ENCODE measurements at places on chromosomes 1 and 21.

GRCh38 chr1:174324939-174325338 lies 122.8 kb upstream of the GPR52 start:
- DNase-seq, result no peak

DNA sequence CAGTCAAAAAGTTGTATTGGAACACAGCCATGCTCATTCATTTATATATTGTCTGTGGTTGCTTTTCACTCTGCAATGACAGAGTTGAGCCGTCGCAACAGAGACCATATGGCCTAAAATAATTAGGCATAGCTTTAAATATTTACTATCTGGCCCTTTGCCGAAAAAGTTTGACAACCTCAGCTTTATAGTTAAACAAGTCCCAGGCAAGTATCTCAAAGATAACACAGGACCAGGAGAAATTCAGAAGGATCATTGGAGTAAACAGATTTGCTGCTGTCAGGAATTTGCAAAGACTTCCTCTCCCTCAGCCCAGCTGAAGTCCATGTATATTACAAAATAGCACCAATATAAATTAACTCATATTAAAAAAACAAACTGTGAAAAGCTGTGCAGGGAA lies 34.4 kb downstream of the NID1 start:
- no peak for DNase-seq

DNA sequence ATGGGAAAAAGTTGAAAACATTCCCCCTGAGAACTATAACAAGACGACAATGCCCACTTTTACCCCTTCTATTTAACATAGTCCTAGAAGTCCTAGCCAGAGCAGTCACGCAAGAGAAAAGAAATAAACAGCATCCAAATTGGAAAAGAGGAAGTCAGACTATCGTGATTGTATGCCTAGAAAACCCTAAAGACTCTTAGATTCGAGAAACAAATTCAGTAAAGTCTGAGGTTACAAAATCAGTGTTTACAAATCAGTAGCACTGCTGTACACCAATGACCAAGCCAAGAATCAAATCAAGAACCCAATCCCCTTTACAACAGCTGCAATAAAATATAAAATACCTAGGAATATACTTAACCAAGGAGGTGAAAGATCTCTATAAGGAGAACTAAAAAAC lies 72.4 kb downstream of the POU2F1 start:
- no peak for DNase-seq

- no peak for DNase-seq
Observed at GRCh38 chr1:238141353-238141752, 250.6 kb upstream of the ZP4 start.

DNA sequence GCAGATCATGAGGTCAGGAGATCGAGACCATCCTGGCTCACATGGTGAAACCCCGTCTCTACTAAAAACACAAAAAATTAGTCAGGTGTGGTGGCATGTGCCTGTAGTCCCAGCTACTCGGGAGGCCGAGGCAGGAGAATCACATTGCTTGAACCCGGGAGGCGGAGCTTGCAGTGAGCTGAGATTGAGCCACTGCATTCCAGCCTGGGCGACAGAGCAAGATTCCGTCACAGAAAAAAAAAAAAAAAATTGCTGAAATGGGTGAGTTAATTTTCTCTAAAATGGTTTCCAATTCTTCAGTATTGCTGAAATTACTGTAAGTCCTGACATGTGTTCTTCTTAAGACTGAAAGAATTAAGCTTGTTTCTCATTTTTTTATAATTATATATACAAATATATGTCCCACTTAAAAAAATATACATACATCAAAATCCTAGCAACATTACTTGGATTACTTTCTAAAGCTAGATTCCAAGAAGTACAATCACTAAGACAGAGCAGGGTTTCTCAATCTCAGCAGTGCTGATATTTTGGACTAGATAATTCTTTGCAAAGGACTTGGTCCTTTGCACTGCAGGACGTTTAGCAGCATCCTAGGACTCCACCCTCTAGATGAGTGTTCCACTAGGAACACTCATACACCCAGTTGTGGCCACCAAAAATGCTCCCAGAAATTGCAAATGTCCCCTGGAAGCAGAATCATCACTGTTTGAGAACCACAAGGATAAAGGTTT lies 24.8 kb downstream of the ZNHIT6 start:
- DNase-seq, result no peak

DNA sequence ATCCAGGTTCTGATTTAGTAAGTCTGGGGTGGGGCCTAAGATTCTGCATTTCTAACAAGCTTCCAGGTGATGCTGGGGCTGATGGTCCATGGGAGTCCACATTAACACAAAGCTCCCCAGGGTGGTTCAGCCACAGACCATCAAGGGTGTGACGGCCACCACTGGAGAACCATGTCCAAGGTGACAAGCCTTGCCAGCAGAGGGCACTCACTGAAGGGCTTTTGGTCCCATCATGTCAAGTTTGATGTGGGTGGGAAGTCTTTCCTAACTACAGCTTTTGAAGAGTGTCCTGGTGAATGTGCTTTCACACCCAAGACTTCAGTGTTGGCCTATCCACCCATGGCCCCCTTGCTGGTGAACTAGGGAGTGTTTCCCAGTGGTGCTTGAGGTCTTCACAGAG lies 67.1 kb downstream of the UBE2T start:
- DNase-seq, result no peak

DNA sequence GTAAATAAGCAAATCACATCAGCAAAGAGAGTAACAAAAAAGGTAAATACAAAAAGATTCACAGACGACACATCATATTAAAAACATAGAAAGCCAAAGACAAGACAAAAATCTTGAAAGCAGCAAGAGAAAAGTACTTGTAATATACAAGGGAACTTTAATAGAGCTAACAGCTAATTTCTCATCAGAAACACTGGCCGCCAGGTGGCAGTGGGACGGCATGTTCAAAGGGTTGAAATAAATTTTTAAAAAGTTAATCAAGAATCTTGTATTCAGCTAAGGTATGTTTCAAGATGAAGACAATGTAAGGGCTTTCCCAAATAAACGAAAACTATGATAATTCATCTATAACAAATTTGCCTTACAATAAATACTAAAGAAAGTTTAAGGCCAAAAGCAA lies 358.1 kb downstream of the LRRIQ3 start:
- no peak for DNase-seq

- no peak for DNase-seq
Observed at GRCh38 chr1:203268901-203269653, 36.2 kb upstream of the BTG2 start.

- no peak for DNase-seq
Observed at GRCh38 chr1:203225071-203225470, 4.4 kb downstream of the CHIT1 start.

DNA sequence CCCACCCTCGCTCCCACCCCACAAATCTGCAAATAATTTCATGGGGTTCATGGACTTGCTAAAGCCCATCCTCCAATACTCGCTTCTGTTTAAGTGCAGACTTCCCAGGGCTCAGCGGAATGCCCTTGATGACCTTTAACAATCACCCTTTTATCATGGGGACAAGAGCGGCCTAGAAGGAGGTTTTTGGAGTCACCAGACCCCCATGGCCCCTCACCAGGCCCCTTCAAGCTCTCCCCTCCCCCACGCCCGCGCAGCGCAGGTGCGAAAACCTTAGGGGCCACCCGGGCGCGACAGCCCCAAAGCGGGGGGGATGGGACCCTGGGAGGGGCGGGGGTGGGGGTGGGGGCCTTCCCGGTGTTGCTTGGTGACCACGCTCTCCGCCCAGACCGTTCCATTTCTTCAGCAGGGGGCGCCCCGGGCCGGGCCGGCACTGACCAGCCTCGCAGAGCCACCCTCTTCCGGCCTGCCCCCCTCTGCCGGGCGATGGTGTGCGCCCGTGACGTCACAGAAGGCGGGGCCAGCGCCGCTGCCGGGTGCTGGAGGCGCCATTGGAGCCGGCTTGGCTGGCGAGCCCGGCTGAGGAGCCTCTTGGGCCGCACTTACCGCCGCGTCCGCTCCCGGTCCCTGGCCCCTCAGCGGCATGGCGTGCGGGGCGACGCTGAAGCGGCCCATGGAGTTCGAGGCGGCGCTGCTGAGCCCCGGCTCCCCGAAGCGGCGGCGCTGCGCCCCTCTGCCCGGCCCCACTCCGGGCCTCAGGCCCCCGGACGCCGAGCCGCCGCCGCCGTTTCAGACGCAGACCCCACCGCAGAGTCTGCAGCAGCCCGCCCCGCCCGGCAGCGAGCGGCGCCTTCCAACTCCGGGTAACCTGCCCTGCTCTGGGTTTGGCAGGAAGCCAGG lies at the start of gene AKIRIN1:
Gene AKIRIN1, plus strand, starts transcription at position 539 of the 900 bp plus-strand sequence. Its CDS starts 105 bp downstream, at position 644.
- peak; percentile 96 for DNase-seq

DNA sequence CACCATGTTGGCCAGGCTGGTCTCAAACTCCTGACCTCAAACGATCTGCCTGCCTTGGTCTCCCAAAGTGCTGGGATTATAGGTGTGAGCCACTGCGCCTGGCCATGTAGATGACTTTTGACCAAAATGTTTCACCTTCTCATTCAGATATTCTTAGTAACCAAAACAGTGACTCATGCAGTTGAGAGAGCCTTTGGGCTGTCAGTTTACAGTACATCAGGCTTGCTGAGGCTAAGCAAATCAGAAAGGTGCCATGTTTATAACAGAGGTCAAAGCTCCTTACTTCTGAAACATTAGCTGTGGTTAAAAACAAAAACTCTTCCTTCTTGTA lies 21.0 kb downstream of the CNIH4 start:
- no peak for DNase-seq

- no peak for DNase-seq
Observed at GRCh38 chr1:225534135-225534534, 106.3 kb upstream of the LBR start.

- no peak for DNase-seq
Observed at GRCh38 chr1:55047611-55048010, 8.3 kb downstream of the PCSK9 start.

DNA sequence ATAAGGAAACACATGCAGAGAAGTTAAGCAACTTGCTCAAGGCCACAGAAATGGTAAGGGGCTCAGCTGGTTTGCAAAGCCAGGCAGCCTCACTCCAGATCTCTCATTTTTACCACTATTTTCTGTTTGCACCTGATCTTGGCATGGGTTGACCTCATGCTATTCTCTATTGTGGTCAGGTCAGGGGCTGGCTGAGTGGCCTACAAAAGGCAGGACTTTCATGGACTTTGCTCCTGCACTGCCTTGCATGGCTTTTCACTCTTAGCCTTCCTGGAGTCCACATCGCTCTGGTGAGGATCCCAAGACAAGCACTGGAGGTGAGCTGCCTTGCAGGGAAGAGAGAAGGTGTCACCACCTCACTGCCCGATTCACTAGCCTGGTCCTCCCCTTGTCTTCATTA lies 56.8 kb upstream of the CSF3R start:
- no peak for DNase-seq

DNA sequence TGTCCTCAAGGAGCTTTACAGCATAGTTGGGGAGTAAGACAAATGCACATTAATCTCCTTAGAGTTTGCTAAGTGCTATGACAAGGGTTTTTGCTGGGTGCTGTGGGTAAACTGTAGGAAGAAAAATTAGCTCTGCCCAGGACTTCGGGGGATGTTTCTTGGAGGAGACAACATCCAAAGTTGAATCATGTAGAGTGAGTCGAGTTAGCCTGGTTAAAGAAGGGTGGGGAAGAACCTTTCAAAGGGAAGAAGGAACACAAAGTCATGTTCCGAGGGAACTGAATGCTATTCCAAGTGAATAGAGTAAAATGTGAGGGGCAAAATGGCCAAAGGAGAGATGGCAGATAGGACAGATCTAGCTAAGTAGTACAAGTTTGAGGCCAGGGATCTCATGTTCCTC lies 17.1 kb downstream of the SPRTN start:
- no peak for DNase-seq

- no peak for DNase-seq
Observed at GRCh38 chr1:67853704-67854103, 20.4 kb upstream of the GNG12 start.

DNA sequence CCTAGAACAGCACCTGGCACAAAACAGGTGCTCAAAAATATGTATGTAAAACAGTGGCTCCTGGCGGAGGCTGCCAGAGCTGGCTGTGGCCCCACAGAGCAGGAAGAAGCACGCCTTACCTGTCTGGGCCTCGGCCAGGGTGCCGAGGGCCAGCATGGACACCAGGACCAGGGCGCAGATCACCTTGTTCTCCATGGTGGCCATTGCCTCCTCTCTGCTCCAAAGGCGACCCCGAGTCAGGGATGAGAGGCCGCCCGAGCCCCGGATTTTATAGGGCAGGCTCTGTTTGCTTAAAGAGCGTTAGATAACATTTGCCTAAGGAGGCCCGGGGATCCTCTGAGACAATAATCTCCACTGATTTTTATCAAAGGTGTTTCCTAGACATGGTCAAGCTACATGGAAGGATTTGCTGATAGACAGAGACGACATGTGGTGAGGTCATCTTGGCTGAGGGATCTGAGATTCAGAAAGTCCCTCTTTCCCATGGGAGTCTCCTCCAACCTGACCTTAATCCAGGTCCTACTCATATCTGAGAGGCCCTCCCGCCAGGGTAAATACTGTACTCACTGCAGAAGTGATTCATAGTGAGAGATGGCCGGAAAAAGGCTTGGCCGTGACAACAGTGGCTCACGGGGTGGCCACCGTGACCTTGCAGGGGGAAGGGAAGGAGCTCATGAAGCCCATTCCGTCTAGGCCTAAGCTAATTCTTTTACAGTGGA lies at the start of gene TFF1:
Gene TFF1, minus strand, starts transcription at position 244 of the 719 bp plus-strand sequence. Its CDS starts 40 bp downstream, at position 204.
- DNase-seq, result no peak

DNA sequence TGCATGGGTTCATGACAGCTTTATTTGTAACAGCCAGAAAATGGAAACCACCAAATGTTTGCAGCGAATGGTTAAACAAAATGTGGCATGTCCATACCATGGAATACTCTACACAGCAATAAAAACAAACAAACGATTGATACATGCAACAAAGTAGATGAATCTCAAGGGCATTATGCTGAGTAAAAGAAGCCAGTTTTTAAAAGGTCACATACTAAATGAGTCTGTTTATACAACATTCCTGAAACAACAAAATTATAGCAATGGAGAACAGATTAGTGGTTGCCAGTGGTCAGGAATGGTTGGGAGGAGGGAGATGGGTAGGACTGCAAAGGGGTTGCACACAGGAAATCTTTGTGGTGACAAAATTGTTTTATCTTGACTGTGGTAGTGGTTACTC lies 202.4 kb upstream of the UBE2U start:
- DNase-seq, result no peak

DNA sequence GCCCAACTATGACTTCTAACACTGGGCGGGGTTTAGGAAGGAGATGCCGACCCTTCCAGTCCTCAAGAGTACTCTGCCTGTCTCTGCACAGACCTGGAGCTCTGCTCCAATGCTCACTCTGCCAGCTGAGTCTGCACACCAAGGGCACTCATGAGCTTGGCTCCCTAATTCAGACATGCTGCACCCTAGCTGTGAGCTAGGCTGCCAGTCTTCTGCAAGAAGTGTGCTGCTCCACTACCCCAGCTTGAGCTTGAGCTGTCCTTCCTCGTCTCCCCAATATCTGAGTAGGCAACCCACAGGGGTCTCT lies 13.2 kb downstream of the TP53BP2 start:
- no peak for DNase-seq

All from activated naive CD4-positive, alpha-beta T cell (primary cell).